ENCODE measurements at places on chromosomes 3 and 15.
A peak's percentile ranks its signal among the peaks of the same experiment; 100 is the strongest.

GRCh38 chr3:11452885-11453847 lies 181.0 kb downstream of the ATG7 start:
- peak; percentile 34 for DNase-seq

- DNase-seq = peak; percentile 54
Measured at GRCh38 chr15:50686469-50687301, at the start of gene TRPM7. TRPM7 (minus strand) TSS chr15:50686797; CDS start chr15:50686533, 264 bp downstream.

DNA sequence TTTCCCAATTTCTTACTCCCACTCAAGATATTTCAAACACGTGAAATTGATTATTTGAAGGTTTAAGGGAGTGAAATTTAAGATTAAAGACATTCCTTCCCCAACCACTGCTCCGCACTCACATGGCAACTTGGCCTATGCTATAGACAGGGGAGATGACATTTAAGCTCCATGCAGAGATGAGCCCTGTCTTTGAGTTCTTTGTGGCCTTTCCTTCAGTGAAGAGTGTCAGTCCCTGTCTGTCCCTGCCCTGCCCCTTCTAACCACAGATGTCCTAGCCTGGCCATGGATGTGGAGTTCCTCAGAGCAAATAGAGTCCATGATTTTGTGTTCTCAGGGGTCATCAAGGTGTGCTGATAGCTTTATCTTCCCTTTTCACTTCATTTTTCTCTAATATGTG lies 29.4 kb upstream of the THBS1 start:
- no peak for DNase-seq

DNA sequence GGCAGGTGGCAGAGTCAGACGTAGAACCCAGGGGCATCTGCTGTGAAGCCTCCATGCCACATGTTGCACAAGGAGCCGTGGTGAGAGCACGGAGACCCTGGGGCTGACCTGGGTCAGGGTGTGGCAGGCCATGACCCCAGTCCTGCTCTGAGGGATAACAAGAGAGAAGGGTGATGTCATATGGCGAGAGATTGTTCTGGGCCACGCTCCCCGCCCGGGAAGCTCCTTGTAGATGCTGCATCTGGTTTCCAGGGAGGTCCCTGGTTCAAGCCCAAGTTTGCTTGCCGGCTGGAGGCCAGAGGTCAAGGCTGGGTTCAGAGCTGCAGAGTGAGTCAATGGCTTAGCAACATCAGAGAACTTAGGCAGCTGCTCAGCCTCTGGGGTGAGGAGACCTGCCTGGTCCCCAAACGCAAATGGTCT lies 17.3 kb downstream of the FGD5 start:
- DNase-seq = no peak

- DNase-seq = no peak
Measured at GRCh38 chr3:45773714-45774449, 22.5 kb downstream of the SLC6A20 start.

DNA sequence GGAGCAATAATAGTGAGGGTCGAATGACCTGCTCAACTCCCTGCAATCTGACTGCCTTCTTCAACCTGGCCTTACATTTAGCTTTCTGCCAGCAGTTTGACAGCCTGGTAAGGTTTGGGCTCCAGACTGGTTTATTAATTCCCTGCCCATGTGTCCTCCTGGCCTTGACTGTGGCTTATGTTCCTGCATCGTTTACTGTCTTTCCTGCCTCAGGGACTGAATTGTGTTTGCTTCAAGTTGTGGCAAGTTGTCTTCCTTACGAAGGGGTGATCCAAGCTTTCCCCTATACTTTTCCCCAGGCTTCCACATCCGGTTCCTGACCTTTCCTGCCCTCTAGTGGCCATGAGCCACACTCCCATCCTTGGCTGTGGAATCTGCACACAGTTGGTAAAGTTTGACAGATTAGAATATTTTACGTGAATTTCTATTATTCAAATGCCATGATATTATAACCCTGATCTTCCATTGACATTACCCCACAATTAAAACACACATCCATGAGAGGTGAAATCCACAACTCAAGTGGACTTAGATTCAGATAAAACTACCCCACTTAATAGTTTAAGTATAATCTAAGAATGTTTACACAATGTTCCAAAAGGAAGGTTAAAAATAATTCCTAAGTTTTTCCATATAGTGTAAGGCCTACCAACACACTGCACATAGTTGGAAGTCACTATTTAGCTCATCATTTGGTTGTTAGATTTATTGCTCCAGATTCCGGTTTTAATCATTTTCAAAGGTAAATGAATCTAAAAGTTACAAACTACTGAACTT lies 95.7 kb downstream of the NEDD4 start:
- peak; percentile 27 for DNase-seq

DNA sequence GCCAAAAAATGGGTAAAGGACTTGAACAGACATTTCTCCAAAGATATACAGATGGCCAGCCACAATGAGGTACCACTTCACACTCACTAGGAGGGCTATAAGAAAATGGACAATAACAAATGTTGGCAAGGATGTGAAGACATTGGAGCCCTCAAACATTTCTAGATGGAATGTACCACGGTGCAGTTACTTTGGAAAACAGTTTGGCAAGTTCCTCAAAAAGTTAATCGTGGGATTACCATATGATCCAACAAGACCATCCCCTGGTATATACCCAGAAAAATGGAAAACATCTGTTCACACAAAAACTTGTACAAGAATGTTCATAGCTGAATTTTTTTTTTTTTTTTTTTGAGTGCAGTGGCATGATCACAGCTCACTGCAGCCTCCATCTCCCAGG lies 15.9 kb upstream of the HRH1 start:
- DNase-seq = no peak

DNA sequence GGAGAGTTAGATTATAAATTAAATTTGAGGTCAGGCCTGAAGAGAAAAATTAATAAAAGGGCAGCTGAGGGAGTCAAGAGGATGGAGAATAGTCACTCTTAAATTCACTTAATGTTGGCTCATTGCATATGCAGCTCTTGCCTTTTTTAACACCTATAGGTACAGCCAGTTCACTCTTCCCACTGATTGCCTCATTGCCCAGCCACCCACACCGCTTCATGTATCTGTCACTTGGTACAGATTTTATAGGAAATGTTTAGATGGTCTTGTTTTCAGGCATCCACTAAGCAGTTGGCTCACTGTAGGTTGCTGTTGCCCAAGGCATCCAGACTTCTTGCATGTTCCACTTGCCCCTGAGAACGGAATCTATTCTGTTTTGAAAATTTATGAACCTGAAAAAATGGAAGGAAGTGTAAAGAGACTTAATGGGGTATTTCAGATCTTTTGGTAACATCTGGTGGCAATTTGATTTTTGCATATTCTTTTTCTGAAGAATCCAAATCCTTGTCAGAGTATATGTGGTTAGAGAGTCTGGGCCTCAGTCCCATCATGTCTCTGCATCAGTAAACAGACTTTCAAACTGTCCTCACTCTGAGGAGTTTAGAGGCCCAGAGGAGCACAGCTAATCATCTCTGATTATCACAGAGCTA lies 151.9 kb downstream of the RBPMS2 start:
- no peak for DNase-seq

GRCh38 chr3:52291508-52292181 lies 4.0 kb downstream of the GLYCTK start:
- DNase-seq = no peak

- no peak for DNase-seq
Measured at GRCh38 chr15:91209726-91210125, 109.7 kb downstream of the SV2B start.

- DNase-seq = no peak
Measured at GRCh38 chr15:72271895-72272212, 500 bp downstream of the PARP6 start.

- no peak for DNase-seq
Measured at GRCh38 chr15:50150349-50150748, 31.3 kb upstream of the ATP8B4 start.

- DNase-seq = no peak
Measured at GRCh38 chr3:58536501-58537411, at the start of gene ACOX2. ACOX2 (minus strand) TSS chr3:58537190; CDS start chr3:58535106, 2,084 bp downstream.

GRCh38 chr3:156675830-156676767 lies 1.7 kb downstream of the TIPARP start:
- no peak for DNase-seq

DNA sequence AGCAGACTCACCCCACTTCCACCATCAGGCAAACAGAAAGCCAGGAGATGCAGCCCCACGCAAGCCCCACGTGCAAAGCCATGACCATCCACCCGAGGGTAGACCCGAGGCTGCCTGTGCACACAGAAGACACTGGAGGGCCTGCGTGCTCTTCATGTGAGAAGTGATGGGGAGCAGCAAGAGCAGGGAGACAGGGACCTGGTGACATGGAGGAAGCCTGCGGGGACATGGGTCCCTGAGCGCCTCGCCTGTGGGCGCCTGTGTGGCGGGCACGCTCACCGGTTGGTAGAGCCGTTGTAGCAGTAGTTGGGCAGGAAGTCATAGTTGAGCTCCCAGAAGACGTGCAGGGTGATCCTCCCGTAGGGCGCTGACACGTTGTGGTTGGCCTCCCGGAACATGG lies 65.0 kb downstream of the NIPA2 start:
- no peak for DNase-seq

DNA sequence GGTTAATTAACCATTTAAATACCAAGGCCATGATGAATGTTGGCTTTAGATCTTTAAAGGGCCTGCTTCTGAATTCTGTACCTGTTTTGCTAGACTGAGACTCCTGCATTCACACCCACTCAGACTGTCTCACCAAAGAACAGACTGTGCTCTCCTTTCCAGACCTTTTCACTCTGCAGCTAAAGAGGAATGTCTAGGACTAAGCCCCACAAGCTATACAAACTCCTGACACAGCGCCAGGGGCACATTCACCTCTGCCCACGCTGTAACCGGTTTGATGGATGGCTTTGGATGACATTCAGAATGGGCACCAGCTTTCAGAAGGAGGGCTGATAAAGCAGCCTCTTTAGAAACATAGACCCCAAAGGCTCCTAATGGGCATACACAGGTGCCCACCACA lies 200.1 kb downstream of the KCNMB2 start:
- no peak for DNase-seq

DNA sequence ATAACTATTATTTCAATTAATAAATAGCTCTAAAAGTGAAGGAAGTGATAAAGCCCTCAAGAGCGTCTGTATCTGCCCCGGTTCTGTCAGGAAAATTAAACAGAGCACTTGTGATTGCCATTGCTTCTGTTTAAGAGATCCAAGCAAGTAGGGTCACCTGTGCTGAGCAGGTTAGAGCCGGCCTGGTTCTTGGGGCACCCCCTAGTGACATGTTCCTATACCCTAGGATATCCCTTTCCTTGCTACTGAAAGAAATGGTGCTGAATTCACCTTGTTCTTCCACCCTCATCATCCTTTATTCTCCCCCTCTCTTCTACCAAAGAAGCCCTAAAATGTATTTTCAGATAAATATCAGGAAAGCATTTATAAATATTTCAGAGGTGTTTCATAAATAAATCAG lies 323.5 kb downstream of the RORA start:
- no peak for DNase-seq

- no peak for DNase-seq
Measured at GRCh38 chr15:71807125-71807629, 3.2 kb upstream of the NR2E3 start.

- no peak for DNase-seq
Measured at GRCh38 chr3:159609625-159610024, 379.0 kb upstream of the IL12A start.

- no peak for DNase-seq
Measured at GRCh38 chr15:88810446-88810845, 7.2 kb downstream of the ACAN start.

DNA sequence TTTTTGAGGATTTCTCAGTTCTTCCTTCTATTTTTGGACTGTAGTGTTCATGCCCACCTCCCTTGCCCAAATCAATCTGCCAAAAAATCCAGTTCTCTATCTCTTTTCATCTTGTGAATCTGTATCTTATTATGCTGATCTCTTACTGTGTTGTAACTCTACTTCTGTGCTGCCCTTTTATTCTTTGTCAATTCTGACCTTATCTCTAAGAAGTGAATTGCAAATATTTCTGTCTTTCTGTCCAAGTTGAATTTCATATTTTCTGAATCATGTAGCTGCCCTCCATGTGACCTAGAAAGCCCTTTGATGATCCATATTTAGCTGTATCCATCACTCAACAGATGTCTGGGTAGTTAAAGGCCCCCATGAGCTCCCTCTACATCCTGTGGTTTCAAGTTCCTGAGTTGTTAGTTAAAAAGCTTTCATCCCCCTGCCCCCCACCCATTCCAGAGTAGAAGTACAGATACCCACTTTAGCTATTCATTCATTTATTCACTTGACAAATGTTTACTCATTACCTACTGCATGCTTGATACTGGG lies 33.6 kb upstream of the ETV5 start:
- no peak for DNase-seq

GRCh38 chr3:52062505-52062904 lies 6.1 kb upstream of the DUSP7 start:
- no peak for DNase-seq

DNA sequence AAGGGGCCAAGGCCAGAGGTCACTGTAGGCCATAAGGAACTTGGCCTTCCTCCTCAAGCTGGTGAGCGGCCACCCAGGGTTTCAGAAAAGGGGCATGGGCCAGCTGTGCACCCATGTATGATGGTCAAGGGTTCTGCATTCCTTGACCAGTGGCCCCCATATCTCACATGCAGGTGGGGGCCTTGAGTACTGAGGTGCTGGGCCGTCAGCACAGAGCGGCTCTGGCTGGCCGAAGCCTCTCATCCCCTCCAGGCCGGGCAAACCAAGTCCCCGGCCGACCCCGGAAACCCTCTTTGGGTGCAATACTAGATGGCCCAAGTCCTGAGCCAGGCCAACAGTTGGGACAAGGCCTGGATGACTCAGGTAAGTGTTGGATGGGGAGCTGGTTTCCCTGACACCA lies 9.5 kb downstream of the ALG3 start:
- DNase-seq = no peak

Data from substantia nigra (tissue), 51 donors.